Cerebellar nuclear complex (tissue), 1 donor: ENCODE measurements at places on chromosomes 7 and 10.

DNA sequence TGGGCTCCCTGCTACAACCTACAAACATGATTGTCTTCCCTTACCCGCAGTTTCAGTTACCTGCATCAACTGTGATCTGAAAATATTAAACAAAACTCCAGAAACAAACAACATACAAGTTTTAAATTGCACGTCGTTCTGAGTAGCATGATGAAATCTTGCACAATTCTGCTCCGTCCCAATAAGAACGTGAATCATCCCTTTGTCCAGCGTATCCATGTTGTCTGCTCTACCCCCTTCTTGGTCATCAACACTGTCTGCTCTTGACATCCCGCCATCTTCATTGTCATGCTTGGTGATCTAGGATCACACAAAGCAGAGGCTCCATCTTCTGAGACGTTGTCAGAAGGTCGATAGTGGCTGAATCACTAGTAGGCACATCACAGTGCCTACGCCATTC is 53.9 kb downstream of the ACADSB start:
- no peak for DNase-seq

- DNase-seq: no peak
These were observed 307.8 kb upstream of the TPK1 start for GRCh38 chr7:145143685-145144084.

- no peak for DNase-seq
These were observed 85.8 kb downstream of the NRP1 start for GRCh38 chr10:33248638-33249037.

DNA sequence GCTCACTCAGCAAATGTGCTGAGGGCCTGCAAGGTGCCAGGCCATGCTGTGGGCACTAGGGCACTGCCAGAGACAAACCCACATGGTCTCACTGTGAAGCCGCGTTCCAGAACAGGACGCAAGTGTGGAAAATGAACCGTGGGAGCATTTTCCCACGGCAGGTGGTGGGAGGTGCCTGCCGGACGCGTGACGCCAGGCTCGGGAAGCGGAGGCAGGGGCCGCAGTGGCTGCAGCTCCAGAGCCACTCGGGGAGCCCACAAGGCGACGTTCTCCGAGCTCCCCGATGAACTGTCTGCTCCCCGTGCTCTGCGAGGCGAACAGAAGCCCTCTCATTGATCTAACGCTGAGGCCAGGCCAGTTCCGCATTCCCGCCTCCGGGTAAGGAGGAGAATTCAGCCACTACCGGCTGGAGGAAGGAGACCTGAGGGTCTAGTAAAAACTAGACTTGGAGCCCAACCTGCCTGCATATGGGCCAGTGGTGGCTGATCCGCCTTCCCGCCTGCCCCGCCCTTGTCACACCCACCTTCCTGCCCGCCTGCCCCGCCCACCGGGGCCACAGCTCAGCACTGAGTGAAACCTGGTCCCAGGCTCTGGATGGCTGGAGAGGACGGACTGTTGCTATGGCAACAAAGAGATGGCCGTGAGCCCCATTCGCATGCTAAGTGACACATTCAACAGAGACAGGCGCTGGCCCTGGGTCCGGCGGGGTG is 13.1 kb downstream of the ADGRA1 start:
- peak; percentile 88 for DNase-seq

- DNase-seq: no peak
These were observed 36.1 kb upstream of the CHST15 start for GRCh38 chr10:124129471-124129870.

DNA sequence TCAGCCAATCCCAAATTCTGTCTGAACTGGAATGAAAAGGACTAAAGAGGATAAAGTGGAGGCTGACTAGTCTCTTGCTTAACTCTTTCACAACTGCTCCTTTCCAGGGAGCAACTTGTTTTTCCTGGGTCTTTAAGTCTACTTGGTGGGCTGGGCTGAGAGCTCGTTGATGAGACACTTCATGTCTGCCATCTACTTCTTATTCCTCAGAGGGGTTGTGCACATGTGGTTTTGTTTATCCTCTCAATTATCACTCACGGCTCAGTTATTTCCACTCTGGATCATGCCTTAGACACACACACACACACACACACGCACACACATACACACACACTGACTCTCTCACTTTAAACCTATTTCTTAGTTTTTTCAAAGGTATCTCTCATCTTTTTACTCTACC is 298.6 kb upstream of the MTPN start:
- DNase-seq: no peak

DNA sequence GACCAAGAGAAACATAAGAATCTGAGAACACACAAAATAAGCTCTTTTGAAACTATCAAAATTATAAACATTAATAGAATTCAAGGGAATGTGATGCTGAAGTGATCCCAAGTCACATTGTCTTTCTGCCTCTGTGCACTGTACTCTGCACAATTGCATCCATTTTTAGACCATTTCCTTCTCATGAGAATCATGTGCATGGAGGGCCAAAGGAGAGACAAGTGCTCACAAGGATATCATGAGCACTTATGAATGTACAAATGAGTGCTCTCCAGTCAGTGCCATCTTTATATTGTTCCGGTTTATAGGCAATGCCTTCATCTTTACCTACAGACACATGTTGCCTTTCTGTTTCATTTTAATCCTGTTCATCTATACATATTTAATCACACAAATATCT is 36.9 kb downstream of the MET start:
- no peak for DNase-seq

GRCh38 chr7:94888995-94889523 is 18.3 kb upstream of the PPP1R9A start:
- no peak for DNase-seq

DNA sequence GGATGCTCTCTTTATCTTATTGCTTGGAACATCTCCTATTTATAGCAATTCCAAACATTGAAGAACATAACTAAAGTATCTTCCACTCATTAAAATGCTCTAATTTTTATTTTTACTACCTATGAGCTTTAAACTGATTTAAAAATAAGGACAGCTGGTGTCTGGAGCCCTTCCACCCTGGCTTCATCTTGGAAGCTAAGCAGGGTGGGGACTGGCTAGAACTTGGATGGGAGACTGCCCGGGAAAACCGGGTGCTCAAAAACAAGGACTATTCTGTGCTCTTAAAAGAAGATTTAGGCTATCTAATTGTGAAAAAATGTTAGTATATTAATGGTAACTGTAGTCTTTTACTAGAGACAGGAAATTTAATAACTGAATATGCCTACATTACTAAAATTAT is 69.2 kb downstream of the ARMC3 start:
- no peak for DNase-seq

DNA sequence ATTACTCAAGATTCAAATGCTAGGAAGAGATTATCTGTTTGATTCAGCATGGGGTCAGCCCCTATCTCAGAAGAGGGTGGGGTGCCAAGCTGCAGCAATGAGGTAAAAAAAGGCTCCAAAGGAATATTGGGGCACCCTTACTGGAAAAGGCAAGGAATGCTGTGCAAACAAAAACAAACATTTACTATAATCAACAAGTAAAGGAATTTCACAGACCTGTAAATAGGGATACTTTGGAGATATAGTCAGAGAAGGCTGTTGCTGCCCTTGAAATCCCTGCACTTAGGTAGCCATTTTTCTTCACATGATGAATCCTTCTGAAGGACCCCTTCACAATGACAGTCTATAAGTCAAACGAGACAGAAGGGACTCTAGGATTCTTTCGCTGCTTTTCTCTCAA is 10.6 kb upstream of the ADD3 start:
- DNase-seq: no peak

- no peak for DNase-seq
These were observed 69.3 kb downstream of the FOXL3 start for GRCh38 chr7:359226-359765.

DNA sequence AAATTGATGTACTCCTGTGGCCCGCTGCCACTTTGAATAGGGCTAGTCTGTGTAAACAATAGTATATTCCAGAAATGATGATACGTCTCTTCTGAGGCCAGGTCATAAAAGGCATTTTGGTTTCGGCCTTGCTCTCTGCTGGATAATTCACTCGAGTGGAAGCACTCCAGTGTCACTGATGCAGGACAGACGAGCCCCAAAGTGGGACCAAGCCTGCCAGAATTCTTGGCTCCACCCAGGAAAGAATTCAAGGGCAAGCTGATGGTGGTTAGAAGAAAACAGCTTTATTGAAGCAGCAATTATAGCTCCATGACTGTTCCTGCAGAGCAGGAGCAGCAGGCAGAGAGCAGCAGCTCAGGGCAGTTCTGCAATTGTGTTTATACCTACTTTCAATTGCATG is 717.6 kb downstream of the GRM8 start:
- no peak for DNase-seq

DNA sequence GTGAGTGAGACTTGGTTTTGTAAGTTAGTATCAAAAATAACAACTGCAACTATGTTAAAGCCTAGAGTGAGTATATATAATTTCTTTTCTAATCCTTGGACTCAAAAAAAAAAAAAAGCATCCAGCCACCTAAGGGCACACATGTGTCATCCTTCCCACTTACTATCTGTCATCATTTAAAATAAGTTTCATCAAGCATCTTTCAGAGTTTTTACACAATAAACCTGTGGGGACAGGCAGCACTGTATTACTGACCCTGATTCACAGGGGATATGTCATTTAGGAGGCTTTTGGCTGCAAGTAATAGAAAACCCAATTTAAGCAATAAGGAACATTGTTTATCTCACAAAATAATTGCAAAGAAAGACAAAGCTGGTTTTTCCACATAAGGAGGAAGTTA is 32.3 kb upstream of the OSBPL3 start:
- DNase-seq: no peak

GRCh38 chr7:105978035-105978434 is 15.0 kb downstream of the CDHR3 start:
- DNase-seq: no peak

GRCh38 chr10:8389630-8390029 is 335.1 kb downstream of the GATA3 start:
- DNase-seq: no peak
